Spleen (tissue), 13 donors: ENCODE measurements at places on chromosomes 16 and 17.

DNA sequence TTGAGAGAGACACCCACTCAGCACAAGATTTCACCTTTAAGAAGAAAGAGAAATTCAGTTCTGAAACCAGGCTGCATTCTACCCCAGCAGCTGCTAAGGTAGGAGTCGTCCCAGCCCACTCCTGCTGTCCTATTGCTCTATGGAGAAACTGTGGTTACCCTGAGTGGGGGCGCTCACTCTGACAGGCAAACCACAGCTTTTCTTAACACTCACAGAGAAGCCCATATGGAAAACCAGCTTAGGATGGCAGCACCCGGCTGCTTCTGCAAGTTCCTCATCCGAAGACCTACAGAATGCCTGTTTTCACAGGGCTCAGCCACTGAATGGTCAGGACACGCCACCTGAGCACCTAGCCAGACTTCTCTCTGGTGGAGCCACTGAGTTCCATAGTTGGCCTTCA lies 7.5 kb downstream of the ATP5PD start:
- DNase-seq = no peak

DNA sequence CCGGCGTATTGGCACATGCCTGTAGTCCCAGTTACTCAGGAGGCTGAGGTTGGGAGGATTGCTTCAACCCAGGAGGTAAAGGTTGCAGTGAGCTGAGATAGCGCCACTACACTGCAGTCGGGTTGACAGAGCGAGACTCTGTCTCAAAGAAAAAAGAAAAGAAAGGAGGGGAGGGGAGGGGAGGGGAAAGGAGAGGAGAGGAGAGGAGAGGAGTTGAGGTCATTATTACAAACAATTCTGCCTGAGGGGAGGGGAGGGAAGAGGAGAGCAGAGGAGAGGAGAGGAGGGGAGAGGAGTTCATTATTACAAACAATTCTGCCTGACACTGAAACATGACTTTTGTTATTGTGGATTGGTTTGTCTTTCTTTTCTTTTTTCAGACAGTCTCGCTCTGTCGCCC lies 19.8 kb upstream of the ABCA5 start:
- DNase-seq = no peak

DNA sequence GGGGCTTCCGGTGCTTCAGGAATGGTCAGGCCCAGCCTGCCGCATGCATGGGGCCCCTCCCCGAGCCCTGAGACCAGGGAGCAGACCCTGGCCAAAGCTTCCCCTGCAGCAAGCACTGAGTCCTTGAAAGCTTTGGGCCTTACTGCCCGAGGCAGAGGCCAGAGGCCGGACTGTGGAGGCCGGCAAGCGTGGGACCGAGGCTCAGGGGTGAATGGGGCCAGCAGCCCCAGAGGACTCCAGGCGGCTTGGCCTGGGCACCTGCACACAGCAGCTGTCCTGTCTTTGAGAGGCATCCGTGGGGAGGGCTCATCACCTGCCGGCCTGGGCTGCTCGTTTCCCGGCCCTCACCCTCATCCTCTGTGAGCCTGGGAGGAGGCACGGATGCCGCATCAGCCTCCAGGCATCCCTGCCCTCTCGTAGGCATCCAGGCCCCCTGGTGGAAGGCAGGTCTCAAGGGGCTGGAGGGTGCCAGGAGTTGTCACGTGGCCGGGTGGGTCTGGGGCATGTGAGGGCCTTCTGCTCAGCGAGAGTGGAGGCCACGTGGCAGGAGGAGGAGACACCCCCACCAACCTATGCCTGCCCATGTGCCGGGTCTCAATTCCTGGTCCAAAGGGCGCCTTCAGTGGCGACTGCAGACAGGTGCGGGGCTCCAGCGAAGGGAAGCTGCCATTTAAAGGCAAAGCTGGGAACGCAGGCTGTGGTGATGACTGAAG lies 31.4 kb downstream of the CACNA1H start:
- no peak for DNase-seq

- DNase-seq = no peak
Observed at GRCh38 chr16:29644338-29644857, 18.6 kb upstream of the SPN start.

GRCh38 chr17:31672161-31672819 lies 186.8 kb downstream of the COPRS start:
- no peak for DNase-seq

- peak; percentile 46 for DNase-seq
Observed at GRCh38 chr17:42522798-42523278, 13.2 kb upstream of the NAGLU start.

GRCh38 chr17:62641153-62641552 lies 13.7 kb downstream of the MRC2 start:
- DNase-seq = no peak

DNA sequence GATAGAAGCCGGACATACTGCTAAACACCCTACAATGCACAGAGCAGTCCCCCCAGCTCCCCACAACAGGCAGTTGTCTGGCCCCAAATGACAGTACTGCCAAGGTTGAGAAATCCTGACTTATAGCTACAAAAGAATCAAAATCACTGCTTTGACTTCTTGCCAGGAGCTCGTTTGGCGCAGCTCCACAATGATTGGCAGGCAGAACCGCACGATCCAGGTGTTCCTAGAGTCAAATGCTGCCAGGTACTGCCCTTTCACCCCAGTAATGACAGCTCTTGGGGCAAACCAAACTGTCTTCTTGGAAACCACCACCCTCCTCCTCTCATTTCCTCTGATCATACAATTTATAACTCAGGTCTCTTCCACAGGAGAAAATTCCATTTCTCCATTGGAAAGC lies 2.2 kb upstream of the TMC5 start:
- DNase-seq = no peak

GRCh38 chr16:50152351-50152806 lies 727 bp upstream of the TENT4B start:
- DNase-seq = no peak

- peak; percentile 88 for DNase-seq
Observed at GRCh38 chr16:85563515-85564276, 49.4 kb upstream of the GSE1 start.
